Pulmonary artery endothelial cell (primary cell): ENCODE measurements at places on chromosomes 6 and 20.
A peak's percentile ranks its signal among the peaks of the same experiment; 100 is the strongest.

DNA sequence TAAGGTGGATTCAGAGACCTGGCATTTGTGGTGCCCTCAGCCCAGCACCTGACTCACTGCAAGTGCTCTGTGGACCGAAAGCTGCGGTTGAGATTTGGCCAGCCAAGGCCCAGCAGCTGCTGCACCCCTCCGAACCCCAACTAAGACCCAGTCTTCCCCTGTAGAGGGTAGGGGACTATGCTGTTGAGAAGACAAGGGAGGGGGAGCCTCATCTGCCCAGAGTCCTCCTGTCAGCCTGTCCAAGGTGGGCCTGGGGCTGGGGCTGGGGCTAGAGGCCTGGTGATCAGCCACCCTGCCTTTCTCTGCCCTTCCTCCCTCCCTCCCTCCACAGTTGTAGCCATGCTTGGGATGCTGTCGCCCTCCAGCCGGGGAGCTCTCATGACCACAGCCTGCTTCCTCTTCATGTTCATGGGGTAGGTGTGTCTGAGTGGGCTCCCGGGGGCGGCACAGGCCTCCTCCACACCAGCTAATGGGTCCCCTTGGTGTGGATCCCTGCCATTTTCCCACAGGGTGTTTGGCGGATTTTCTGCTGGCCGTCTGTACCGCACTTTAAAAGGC lies 40.9 kb downstream of the TM9SF4 start:
- DNase-seq: no peak

DNA sequence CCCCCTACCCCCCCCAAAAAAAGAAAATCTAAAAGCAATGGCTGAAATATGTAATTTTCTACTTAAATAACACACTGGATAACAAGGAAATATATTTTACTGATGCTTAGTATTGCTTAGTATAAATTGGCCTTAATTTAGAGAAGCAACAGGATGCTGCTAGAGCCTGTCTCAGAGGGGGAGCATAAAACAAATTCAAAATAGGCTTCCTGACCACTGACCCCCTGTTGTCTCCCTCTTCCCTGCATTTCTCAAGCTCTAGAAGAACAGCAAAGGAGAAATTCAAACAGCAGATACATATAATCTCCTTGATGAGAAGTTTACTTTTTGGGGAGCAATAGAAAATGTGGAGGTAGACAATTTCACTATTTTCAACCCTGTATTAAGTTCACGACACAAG lies 631.1 kb upstream of the GJE1 start:
- no peak for DNase-seq

DNA sequence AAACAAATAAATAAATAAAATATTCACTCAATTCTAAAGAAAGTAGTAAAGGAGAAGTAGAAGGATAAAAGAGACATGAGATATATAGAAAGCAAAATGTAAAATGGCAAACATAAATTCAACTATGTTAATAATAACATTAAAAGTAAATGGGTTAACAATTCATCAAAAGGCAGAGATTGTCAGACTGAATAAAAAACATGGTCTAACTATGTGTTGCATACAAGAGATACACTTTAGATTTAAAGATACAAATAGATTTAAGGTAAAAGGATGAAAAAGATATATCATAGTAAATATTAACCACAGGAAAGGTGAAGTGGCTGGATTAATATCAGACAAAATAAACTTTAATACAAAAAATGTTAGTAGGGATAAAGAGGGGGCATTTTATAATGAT lies 35.8 kb upstream of the PDE10A start:
- no peak for DNase-seq

DNA sequence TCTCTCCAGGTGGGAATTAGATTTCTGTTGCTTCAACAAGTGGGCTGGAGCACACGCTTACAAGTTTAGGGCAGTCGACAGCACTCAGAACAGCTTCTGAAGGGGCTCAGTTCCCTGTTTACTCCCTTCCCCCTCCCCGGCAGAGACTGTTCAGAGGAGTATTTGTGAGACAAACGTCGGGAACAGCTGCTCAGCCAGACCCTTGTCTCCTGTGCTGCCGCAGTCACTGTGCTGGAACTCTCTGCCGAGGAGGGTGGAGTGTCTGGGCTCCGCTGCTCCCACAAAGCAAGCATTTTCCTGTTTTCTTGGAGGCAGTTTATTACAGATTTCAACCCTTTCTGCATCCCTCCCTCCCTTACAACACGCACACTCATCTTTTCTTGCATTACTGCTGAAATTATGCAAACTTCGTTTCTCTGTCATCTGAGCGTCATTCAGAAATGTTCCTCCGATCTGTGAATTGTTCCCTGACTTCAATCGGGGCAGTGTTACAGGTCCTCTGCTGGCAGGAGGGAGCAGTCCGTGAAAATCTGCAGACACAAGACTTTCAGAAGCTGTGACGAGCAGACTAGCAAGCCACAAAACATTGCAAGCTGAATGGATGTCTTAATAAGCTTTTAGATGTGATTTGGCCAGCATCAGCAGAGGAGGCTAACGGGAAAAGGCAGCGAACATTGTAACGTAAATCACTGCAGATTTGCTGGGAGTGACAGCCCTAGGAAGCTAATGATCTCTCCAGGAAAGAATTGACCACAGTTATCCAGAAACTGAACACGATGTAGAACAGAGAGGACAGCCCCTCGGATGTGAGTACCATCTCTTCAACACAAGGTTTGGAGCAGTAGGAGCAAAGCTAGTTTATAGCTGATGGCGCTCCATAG lies 76.2 kb downstream of the LYRM2 start:
- DNase-seq: no peak

DNA sequence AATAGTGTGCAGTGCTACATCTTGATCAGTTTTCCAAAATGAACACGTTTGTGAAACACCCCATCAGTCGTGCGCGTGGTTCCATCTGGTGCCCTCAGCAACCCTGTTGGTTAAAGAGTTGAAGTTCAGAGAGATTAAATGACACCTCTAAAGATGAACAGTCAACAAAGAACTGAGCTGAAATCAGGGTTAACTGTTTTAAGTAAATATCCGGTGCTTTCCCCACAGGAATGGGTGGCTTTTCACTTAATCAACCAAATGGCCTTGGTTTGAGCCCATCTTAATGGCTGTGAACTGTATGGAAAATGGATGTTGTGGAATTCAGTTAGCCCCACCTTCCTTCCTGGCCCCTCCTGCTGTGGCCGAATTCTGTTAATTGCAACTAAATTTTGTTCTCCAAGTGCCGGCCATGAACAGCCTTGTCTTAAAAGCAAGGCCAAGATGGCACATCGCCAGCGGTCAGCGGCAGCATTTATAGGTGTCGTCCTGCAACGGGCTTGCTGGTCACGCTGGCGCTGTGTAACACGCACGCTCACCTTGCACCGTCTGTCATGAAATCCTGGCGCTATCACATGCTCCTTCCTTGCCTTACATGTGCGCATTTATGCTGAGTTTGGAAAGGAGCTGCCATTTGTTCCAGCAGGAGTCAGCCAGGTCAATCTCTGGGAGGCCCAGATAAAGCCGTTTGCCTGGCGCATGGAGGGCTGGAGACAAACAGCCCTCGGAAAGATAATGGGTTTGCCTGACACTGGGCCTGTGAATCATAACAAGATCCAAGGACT lies 164.5 kb downstream of the ERMARD start:
- peak; percentile 82 for DNase-seq

GRCh38 chr6:85344996-85345395 lies 104.9 kb upstream of the NT5E start:
- DNase-seq: no peak

- no peak for DNase-seq
Measured at GRCh38 chr6:45611491-45611890, 233.8 kb upstream of the SUPT3H start.

- no peak for DNase-seq
Measured at GRCh38 chr6:85470023-85470410, 20.1 kb downstream of the NT5E start.

GRCh38 chr6:4313044-4313686 lies 177.8 kb upstream of the ECI2 start:
- DNase-seq: peak; percentile 77

GRCh38 chr6:67608099-67608749 lies 1026.9 kb upstream of the ADGRB3 start:
- DNase-seq: no peak

GRCh38 chr6:13913226-13914001 lies 11.3 kb upstream of the RNF182 start:
- no peak for DNase-seq
